Thyroid gland (tissue), 4 donors: ENCODE measurements at places on chromosomes 11 and 22. TPM values are rescaled to one million over a fixed set of nuclear protein-coding genes. Genes with fewer than 3 reads are reported as not detected.

- DNase-seq: peak; percentile 53
These were observed 214.3 kb downstream of the CTTN start for GRCh38 chr11:70612459-70613141.

GRCh38 chr11:62611705-62612365 is 740 bp downstream of the EML3 start:
- peak; percentile 67 for DNase-seq

- DNase-seq: no peak
These were observed 55.1 kb downstream of the PACSIN2 start for GRCh38 chr22:42959576-42960509.

DNA sequence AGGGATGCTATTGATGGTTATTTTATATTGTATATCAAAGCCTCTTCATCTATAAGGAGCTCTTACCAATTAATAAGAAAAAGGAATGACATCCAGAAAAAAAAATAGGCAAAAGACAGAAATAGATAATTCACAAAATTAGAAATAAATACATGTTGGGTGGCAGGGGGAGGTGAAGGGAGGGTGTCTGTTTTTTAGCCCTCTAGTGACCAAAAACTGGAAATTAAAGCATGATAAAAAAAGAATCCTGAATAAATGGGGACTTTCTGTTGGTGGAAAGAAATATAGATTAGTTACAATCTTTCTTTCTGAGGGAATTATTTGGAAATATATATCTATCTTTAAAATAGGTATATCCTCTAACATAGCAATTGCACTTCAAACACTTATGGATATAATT is 42.0 kb upstream of the TTC36 start:
- DNase-seq: no peak

DNA sequence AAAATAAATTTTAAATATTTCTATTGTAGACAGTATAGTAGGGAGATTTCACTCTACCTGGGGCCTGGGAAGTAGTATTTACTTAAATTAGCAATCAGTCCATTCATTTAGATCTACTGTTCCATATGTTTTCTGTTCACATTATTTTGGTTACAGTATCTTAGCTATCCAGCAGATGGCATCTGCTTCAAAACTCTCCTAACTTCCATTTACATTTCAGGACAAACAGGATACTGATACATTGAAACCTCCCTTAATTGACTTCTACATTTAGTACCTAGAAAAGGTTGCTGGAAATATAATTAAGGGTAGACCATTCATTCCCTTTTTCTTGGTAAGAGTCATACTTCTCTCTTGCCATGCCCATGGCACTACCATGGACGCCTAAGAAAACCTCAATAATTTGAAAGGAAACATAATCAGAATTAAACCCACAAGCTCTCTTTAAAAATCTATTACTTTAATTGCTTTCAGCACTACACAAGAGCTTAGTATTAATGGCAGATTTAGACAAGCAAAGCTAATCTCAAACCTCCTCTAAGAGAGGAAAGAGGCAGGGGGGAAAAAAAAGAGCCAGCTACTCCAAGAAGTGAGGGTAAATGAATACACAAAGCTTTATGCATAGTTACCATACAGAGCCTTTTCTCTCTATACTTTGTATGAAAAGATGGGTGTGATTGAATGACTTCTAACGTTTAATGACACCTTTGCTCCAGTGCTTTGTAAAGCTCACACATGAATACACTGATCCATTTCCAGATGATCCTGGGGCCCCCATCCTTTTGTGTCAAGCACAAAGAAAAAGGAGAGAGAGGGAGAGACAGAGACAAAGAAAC is 131.2 kb upstream of the MTMR2 start:
- DNase-seq: no peak

DNA sequence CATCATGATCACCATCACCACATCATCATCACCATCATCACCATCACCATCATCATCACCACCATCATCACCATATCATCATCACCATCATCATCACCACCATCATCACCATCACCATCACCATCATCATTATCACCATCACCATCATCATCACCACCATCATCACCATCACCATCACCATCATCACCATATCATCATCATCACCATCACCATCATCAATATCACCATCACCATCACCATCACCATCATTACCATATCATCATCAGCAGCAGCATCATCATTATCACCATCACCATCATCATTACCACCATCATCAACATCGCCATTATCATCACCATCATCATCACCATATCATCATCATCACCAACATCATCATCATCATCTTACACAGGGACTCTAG is 351.1 kb downstream of the MIAT start:
- DNase-seq: no peak

GRCh38 chr11:20917306-20917705 is 247.9 kb downstream of the NELL1 start:
- no peak for DNase-seq

DNA sequence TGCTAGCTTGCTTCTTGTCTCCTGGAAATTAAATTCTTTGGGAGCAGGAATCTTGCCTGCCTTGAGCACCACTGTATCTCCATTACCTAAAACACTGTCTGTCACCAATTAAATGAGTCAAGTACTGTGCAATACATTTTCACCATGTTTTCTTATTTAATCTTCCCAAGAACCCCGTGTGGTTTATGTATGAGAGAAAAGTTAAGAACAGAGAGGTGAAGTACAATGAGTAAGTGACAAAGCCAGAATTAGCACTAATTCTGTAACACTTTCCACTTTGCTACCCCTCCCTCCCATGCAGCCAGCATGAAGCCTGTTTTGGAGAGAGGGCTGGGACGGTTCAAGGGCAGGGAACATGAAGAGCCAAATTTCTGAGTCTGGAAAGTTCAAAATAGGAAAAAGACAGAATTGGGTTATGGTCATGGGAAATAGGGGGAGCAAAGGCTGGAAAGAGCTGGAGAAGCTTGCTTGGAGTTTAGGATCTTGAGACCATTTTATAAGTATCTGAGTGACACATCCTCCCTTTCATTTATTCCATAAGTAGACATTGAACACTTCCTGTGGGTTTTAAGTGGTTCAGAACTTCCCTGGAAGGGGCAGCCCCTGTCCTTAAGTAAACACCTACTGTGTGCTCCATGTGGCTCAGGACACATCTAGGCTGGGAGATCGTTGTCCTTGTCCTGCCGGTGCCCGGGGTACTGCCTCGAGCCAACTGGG is 60.5 kb upstream of the CHST1 start:
- DNase-seq: no peak

GRCh38 chr11:78594814-78595213 is 20.1 kb upstream of the NARS2 start:
- DNase-seq: no peak

- DNase-seq: no peak
These were observed 221.4 kb downstream of the BLID start for GRCh38 chr11:121894581-121894980.

- peak; percentile 70 for DNase-seq
These were observed 639 bp downstream of the INCENP start for GRCh38 chr11:62124186-62125113.

Gene LRRC10B
- 0.54 TPM for total RNA-seq

Gene SLC15A3
- total RNA-seq: 16.5 TPM

Gene EXPH5
- total RNA-seq: 6.3 TPM
